ENCODE measurements at places on chromosomes 7 and 10. TPM values are rescaled to one million over a fixed set of nuclear protein-coding genes. Genes with fewer than 3 reads are reported as not detected.

Gene NANOS1
- polyA plus RNA-seq: 2.5 TPM

Gene SPDYE2
- polyA plus RNA-seq: 2.6 TPM

Gene CTAGE15
- polyA plus RNA-seq: 1.6 TPM

Gene FAM25A
- not detected for polyA plus RNA-seq

Gene CPA2
- polyA plus RNA-seq: 0.58 TPM

Gene TACC2
- polyA plus RNA-seq: 51.4 TPM

Gene KLHL7
- 41.4 TPM for polyA plus RNA-seq

Gene STK31
- polyA plus RNA-seq: 0.41 TPM

Gene PDE6C
- polyA plus RNA-seq: 1.7 TPM

Gene PRKAR2B
- 38.0 TPM for polyA plus RNA-seq

Gene HK1
- 51.2 TPM for polyA plus RNA-seq

Gene TUBB8
- 1.6 TPM for polyA plus RNA-seq

Gene BUD23
- 82.1 TPM for polyA plus RNA-seq

Gene DCLRE1C
- polyA plus RNA-seq: 20.4 TPM

Gene BAIAP2L1
- 17.6 TPM for polyA plus RNA-seq

- no peak for DNase-seq
Observed at GRCh38 chr7:1562116-1562515, 6.1 kb upstream of the TMEM184A start.

DNA sequence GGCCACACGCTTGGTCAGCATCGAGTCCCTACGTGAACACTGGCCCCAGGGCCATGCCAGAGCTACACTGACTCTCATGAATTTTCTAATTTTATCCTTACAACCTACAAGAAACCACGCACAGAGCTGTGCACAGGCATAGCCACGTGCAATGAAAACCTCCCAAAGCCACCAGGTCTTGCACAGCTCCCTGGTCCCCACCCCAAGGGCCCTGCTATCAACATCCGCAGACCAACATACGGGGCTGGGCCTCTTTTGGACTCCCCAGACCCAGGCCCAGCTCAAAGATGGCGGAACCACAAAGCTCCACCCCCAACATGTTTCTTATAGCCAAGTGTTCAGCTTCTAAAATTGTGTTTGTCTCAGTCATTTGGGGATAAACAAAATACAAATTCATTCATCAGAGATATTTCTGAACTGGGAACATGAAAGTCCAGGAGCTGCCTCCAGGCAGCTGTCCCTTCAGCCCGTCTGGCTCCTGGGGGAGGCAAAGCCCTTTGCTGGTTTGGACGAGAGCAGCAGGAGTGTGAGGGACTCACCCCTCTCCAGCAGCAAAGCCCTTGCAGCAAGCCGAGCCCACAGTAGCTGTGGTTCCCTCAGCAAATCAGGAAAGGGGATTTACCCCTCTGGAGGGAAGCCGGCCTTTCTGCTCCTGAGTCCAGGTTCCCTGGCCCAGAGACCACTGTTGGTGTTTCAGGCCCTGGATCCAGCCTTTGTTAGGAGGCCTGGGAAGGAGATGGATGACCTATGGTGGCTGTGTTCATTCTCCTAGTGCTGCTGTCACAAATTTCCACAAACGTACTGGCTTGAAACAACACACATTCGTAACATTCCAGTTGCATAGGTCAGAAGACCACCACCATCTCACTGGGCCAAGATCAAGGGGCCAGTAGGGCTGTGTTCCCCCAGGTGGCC is 75.1 kb downstream of the OAT start:
- DNase-seq: no peak

DNA sequence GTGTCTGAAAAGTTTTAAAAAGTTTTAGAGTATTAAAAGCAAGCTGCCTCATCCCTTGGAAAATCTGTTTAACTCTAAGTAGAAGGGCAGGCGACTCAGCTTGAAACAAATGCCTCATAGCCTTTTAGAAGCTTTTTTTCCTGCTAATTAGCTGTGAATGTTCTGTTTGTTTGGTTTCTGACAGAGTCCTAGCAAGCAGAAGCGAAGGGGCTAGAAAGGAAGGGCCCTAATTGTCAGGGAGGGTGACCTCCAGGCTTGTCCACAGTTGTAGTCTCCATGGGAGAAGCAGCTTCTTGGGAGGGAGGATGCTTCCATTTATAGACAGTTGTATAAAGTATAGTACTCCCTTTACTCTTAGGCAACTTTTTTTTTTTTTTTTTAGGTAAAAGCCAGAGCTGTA is 90.9 kb downstream of the DNAJC1 start:
- DNase-seq: no peak

DNA sequence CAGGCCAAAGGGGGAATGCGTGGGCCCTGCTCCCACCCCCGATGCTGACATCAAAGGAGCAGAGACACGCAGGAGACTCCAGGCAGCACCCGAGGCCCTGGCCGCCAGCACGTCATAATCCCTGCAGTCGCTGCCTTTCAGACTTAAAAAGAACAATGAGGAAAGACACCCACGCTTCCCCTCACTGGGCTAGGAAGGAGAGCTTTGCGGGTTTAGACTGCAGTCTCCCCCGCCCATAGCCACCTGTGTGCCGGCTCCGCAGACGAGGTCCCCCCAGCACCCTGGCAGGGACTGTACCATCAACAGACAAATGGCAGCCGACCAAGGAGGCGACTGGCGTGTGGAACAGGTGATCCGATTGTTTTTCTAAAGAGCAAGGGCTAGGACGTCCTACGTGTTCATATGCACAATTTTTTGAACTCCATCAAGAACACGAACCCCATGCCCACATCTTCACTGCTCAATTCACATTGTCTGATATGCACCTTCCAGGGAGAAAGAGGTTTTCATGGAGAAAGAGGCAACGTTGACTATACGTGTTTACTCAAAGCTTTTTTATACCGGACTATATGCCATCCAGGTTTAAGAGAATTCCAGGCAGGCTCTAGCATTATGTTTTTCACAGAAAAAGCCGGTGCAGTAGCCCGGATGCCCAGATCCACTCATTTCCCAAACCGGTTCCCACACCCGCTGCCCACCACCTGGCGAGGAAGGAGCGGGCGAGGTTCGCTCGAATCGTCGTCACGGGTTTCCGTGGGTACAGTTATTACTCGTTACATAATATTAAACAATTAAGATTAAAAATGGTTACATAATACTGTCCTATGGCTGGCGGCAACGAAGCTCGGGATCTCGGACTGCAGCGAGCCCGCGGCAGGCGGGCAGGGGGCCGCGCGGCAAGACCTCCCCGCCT is 1.1 kb downstream of the GRB10 start:
- DNase-seq: no peak

DNA sequence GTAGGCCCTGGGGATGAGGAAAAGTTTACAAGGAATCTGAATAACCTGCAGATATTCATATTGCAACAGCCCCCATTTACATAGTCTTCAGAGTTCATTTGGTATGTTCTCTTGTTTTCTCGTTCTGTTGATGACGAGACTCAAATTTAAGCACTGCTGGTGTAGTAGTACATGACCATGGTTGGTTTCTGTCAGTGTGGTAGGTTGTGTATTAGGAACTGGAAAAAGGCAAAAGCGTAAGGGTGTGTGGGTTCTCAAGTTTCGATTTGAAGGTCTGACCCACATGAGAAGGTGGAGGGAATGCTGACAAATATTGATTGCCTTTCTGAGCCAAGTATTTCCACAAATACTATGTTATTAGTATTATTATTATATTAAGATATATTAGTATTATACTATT is 151.7 kb downstream of the AUTS2 start:
- no peak for DNase-seq

GRCh38 chr10:99329554-99330346 is 594 bp downstream of the CNNM1 start:
- DNase-seq: no peak

DNA sequence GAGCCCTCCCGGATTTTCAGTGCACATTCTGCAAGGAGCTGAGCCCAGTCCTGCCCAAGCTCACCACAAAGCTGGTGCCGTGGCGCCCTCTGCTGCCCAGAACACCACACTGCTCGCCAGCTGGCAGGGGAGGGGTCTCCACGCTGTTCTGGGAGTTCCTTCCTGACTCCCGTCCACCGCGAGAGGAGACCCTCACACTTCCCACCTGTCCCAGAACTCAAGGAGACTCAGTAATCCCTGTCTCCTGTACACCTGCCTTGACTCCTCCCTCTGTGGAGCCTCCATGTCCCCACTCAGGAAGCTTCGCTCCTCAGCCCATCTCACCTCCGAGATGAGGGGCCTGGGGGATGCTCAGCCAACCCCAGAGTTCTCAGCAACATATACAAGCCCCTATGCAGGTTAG is 11.3 kb downstream of the C10orf105 start:
- no peak for DNase-seq

DNA sequence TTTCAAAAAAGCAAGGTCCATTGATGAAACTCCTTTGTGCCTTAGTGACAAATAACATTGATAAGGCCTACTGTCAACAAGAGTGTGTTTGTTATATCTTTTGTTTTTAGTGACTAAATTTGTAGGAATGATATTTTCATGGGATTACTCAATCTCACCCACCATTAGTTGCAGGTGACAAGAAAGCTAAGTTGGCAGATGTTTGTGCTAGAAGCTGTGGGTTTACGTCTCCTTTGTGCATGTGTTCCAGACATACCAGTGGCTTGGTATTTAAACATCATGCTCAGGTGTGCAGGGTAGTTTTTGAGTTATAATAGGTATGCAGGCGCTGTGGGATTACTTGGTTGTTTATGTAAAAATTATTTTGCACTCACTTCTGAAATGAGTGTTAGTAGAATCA is 178.6 kb downstream of the ANKRD30A start:
- no peak for DNase-seq

GRCh38 chr7:80630608-80631405 is 7.6 kb upstream of the CD36 start:
- DNase-seq: no peak

DNA sequence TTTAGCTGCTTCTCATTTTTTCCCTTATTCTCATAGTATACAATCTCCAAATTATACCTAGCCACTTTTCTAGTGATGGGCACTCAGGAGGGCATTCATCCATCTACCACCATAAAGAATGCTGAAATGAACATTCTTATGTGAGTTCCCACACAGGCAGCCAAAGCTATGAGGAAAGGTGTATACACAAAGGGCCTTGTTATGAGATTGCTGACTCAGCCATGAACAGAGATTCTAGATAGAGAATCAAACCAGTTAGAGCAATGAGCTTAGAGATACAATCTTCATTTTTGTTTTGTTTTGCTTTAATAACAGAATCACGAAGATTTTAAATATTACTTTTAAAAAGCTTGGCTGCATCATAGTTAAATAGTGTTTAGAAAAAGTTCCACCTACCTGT is 54.8 kb upstream of the TNKS2 start:
- DNase-seq: no peak

DNA sequence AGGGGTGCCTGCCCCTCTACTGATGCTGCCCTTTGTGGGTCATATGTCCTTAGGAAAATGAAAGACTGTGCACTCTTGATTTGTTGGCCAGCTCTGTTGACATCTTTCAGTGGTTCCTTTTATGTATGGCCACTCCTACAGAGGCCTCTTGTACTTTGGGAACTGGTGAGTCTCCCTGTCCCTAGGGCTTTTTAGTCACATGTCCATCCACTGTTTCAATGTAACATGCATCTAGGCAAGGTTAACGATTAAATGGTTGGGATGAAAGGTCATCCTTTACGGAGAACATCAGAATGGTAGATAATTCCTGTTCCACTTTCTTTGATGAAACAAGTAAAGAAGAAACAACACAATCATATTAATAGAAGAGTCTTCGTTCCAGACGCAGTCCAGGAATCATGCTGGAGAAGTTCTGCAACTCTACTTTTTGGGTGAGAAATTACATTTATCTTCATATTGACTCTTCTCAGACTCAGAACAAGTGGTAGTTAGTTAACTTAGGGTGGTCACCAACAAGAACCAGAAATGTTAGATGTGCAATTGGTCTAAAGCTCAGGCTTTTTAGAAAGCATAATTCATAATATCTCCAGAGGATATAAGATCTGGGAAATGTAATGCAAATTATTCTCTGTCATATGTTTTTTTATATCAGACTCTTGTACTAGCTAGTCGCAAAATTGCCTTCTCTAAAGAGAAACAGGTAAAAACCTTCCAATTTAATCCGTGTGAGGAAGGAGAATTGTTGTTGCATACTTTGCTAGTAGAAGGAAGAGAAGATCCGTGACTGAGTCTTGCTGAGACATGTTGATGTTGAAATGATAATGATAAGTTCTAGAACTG is at the start of gene ABCC2:
TSS of gene ABCC2 (plus strand) at position 194 of the 840 bp plus-strand sequence. CDS start at position 399, 205 bp downstream.
- no peak for DNase-seq

DNA sequence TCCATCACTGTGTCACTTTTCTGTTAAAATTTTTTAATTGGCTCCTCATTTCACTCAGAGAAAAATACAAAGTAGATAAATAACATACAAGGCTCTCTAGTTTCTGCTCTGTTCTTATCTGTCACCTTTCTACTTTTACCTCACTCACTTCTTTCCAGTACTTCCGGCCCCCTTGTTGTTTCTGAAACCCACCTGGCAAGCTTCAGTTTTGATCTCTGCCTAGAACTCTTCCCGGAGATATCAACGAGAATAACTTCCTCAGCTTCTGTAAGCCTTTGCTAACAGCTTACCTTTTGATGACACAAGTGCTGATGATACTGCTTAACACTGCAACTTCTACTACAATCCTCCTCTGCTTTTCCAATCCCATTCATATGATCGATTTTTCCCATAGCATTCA is 566.2 kb downstream of the PCDH15 start:
- no peak for DNase-seq

GRCh38 chr10:65348637-65349036 is 1577.2 kb upstream of the LRRTM3 start:
- DNase-seq: no peak

DNA sequence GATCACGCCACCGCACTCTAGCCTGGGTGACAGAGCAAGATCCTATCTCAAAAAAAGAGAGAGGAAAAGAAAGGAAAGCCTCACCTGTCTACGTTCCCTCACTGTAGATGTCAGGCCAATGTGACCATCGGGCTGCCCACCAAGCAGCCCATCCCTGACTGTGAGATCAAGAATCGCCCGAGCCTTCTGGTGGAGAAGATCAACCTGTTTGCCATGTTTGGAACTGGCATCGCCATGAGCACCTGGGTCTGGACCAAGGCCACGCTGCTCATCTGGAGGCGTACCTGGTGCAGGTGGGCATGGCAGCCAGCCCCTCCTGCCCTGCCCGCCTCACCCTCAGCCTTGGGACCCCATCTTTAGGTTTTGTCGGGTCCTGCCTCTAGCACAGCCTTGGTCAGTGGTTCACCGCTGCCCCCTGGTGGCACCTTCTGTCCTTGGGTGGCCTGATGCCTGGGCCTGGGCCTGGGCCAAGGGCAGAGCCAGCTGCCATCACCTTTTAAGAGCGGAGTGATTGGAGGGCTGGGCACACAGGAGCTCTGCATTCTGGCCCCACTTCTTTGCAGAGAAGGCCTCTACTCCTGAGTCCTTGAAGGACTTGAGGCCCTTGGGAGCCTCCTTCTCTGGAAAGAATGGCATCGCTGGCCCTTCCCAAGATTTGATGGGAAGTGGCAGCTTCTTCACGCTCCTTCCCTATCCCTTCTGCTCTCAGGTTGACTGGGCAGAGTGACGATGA is 14.4 kb upstream of the AHCYL2 start:
- DNase-seq: no peak
